ENCODE measurements at places on chromosomes 6 and 20. TPM values are rescaled to one million over a fixed set of nuclear protein-coding genes. Genes with fewer than 3 reads are reported as not detected.

- no peak overlapping the region for H3K27ac ChIP-seq
- H3K4me3 ChIP-seq = no peak overlapping the region
- H3K36me3 ChIP-seq = no peaks in the 10 kb centered on the region
- no peaks in the 10 kb centered on the region for H3K27me3 ChIP-seq
- no peak for DNase-seq
These were observed 164.4 kb downstream of the ZFAND3 start for GRCh38 chr6:37983720-37984501.

DNA sequence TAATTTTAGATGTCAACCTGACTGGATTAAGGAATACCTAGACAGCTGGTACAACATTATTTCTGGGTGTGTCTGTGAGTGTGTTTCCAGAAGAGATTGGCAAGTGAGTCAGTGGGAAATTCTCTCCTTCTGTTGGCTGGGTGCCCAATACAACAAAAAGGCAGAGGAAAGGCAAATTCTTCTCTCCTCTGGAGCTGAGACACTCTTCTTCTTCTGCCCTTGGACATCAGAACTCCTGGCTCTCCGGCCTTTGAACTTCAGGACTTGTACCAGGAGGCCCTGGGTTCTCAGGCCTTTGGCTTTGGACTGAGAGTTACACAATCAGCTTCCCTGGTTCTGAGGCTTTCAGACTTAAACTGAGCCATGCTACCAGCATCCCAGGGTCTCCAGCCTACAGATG, 7.8 kb upstream of the BTN3A1 start:
- H3K4me3 ChIP-seq = no peak overlapping the region
- no peaks in the 10 kb centered on the region for H3K27me3 ChIP-seq
- peaks cover 9% of the 10 kb centered on the region for H3K4me1 ChIP-seq
- H3K27ac ChIP-seq = peak overlapping the region; percentile 38
- H3K36me3 ChIP-seq = no peaks in the 10 kb centered on the region

DNA sequence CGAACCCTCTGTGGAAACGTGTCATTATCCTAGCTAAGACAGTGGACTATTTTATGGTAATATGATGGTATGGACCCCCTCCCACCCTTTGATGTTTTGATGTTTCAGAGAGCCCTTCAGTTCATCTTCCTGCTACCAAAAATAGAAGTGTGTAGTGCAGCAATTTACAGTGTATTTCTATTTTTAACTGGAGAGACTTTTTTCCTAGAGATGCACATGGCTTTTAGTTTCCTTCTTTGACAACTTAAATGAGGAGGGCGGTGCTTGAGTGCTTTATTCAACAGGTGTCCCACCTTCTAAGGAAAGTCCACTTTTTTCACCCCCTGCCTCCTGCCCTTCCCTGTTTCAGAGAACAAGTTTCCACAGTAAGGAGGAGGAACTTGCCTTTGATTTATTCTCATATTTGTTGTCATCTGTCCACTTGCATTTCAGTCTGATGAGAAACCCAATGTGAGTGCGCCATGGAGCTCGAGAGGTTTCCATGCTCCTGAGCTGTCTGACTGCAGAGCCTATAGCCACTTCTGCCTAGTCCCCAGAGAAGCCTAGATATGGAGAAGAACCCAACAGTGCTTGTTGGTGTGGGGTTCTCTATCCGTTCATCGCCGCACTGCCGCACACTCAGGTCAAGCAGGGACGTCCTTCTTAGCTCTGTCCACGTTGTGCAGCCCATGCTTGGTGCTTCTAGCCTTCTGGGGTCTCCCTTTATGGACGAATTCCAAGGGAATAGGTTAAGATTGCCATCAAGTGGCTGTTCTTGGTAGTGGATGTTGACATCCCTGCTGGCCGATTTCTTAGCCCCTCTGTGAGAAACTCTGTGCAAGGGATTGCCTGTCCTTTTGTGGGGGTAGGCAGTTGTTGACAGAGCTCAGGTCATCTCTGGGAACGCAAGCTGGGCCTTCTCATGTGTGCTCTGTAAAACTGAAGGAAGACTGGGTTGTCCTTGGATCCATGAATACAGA, 144.2 kb downstream of the JARID2 start:
- H3K27ac ChIP-seq = no peak overlapping the region
- H3K36me3 ChIP-seq = no peaks in the 10 kb centered on the region
- no peak overlapping the region for H3K4me3 ChIP-seq

DNA sequence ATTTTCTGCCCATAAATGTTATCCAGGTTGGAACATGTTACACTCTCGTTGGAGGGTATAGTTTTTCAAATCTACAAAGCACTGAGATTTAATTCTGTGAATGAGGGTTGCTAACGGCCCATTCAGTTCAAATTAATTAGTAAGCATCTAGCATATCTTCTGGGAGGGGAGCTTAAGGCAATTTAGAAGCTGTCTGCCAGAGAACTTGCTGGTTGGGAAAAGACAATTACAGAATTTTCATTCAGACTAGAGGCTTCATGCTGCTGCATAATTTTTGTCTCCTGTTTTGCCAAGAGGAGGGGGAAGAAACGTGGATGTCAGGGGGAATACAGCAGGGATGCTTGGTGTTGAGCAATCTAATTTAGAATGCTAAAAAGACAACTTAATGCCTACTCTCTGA, 268.3 kb upstream of the FAM83B start:
- H3K27ac ChIP-seq = no peak overlapping the region
- no peak overlapping the region for H3K4me3 ChIP-seq
- H3K36me3 ChIP-seq = no peaks in the 10 kb centered on the region

DNA sequence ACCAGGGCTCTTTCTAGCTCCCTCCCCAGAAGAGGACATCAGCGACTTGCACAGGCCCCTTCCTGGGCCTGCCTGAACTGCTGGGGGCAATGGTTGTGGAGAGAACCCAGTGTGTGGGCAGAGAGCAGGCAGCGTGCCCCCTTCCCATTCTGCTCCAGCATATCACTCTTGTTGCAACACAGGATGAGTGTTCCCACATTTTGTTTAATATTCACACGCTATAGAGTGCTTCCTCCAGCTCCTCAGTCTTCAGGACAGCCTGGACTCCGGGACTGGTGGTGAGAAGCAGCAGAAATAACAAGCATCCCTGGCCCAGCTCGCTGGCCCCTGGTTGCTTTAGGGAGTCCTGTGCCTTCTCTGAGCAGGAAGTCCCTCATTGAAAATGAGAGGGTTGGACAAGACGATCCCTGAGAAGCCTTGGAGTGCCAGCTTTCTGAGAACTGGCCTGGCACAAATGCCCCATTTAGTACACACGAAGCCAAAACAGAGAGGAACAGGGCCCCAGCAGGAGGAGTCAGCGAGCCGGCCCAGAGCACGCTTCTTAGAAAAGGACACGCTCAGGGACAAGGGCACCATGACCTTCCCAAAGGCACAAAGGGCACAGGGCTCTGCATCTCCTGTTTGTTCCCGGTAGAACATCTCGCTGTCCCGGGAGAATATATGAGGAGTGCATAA, 84.2 kb upstream of the FOXC1 start:
- H3K36me3 ChIP-seq = no peaks in the 10 kb centered on the region
- no peak for DNase-seq
- H3K4me1 ChIP-seq = no peaks in the 10 kb centered on the region
- H3K27ac ChIP-seq = no peak overlapping the region
- no peak overlapping the region for H3K4me3 ChIP-seq

GRCh38 chr6:87152526-87152955, 2.8 kb upstream of the ZNF292 start:
- H3K4me3 ChIP-seq = peak overlapping the region; percentile 57
- no peak for DNase-seq
- no peaks in the 10 kb centered on the region for H3K27me3 ChIP-seq
- peaks cover 16% of the 10 kb centered on the region for H3K4me1 ChIP-seq
- H3K36me3 ChIP-seq = no peaks in the 10 kb centered on the region

Gene GGTLC1
- polyA plus RNA-seq = not detected

All from SK-N-SH (cell line).